Karpas-422 (cell line): ENCODE measurements at places on chromosomes 16 and 17.

DNA sequence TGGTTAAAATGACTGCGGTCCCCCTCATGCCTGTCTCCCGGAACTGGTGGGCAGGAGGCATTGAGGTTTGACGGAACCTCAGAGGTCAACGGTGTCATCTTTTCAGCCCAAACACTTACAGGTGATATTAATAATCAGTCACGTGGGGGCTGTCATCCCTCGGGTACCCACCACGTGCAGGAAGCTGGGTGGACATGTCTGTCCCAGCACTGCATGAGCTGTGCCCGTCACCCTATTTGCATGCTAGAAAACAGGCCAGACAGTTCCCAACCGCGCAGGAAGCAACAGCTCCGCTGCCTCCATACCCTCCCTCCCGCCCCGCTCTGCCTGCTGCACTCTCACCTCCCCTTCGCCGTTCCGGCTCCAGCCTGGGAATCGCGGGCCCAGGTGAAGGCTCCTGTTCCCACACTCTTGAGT, 1.4 kb downstream of the SYNGR3 start:
- peak; percentile 82 for DNase-seq

- no peak for DNase-seq
Observed at GRCh38 chr16:84633622-84634021, 14.7 kb upstream of the KLHL36 start.

GRCh38 chr16:19520861-19521331, 1.0 kb downstream of the GDE1 start:
- peak; percentile 57 for DNase-seq

DNA sequence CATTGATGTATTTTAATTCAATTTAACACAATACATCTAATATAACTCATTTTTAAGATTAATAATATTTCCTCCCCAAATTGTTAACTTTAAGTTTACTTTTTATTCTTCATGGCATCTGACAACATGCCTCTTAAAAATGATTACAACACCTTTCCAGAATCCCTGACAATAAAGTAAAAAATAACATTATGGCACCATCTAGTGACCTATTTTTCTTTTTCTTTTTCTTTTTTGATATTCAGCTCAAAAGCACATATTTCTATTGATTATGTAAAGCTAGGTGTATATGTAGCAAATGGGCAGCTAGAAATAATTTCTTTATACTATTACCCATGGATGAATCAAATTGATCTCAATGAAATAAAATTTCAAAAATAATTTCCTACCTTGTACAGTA, 834.3 kb upstream of the CDH8 start:
- no peak for DNase-seq

DNA sequence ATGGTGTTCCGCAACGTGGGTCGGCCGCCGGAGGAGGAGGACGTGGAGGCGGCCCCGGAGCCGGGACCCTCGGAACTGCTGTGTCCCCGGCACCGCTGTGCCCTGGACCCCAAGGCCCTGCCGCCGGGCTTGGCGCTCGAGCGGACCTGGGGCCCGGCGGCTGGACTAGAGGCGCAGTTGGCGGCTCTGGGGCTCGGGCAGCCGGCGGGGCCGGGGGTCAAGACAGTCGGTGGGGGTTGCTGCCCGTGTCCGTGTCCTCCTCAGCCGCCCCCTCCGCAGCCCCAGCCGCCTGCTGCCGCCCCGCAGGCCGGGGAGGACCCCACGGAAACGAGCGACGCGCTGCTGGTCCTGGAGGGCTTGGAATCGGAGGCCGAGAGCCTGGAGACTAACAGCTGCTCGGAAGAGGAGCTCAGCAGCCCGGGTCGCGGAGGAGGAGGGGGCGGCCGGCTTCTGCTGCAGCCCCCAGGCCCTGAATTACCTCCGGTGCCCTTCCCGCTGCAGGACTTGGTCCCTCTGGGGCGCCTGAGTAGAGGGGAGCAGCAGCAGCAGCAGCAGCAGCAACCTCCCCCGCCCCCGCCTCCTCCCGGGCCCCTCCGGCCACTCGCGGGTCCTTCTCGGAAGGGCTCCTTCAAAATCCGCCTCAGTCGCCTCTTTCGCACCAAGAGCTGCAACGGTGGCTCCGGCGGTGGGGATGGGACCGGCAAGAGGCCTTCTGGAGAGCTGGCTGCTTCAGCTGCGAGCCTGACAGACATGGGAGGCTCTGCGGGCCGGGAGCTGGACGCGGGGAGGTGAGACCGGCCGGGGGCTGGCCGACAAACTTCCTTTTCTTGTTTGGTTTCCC, 821 bp downstream of the SOCS7 start:
- DNase-seq: peak; percentile 66

GRCh38 chr17:2906901-2907300, 110.7 kb downstream of the RAP1GAP2 start:
- DNase-seq: peak; percentile 51

DNA sequence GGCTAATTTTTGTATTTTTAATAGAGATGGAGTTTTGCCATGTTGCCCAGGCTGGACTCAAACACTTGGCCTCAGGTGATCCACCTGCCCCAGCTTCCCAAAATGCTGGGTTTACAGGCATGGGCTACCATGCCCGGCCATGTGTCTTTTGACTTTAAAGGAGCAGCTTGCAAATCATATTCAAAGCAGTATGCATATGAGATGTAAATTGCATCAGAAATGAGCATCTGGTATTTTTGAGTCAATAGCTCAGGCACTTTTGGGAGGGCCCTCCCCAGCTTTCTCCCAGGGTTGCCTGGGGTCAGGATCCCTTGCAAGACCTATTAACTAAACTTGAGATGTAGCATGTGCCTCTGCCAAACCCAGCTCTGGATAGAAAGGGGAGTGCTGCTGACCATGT, 21.5 kb downstream of the EPOP start:
- no peak for DNase-seq

- no peak for DNase-seq
Observed at GRCh38 chr17:5809580-5810188, 225.4 kb upstream of the NLRP1 start.

DNA sequence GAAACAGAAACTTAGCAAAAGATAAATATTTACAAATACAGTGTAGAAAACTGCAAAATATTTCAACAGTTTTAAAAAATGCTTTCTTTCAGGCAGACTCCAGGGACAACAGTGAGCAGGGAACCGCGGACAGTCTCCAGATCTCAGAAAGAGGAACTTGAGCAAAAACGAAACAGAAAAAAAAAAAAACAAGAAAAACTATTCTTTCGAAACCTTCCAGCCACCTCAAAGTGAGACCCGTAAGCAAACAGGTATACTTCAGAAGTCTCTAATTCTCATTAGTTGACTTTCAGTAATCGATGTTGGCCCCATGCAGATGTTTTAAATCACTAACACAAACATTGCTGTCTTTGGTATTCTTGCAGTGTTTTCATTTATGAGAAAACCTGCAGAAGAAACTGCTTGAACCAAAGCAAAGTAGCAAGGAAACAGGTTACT, 15.7 kb upstream of the CCL1 start:
- DNase-seq: peak; percentile 81

- no peak for DNase-seq
Observed at GRCh38 chr17:76239538-76240274, 587 bp downstream of the RNF157 start.

DNA sequence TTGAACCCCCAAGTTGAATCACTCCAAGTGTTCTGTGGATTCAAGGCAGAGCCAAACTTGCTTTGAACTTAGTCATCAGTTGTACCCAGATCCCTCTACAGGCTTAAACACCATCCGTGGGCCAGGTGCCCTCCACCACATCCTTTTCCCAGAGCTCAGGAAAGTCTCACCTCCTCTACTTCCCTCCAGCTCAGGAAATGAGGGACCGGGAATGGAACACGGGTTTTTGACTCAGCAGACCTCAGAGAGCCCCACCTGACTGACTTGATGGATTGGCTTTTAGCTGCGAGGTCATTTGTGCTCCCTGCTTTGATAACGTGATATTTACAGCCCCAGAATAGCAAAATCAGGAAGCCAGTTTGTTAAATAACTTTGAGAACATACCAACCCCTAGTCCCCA, 20.1 kb downstream of the GID4 start:
- no peak for DNase-seq

DNA sequence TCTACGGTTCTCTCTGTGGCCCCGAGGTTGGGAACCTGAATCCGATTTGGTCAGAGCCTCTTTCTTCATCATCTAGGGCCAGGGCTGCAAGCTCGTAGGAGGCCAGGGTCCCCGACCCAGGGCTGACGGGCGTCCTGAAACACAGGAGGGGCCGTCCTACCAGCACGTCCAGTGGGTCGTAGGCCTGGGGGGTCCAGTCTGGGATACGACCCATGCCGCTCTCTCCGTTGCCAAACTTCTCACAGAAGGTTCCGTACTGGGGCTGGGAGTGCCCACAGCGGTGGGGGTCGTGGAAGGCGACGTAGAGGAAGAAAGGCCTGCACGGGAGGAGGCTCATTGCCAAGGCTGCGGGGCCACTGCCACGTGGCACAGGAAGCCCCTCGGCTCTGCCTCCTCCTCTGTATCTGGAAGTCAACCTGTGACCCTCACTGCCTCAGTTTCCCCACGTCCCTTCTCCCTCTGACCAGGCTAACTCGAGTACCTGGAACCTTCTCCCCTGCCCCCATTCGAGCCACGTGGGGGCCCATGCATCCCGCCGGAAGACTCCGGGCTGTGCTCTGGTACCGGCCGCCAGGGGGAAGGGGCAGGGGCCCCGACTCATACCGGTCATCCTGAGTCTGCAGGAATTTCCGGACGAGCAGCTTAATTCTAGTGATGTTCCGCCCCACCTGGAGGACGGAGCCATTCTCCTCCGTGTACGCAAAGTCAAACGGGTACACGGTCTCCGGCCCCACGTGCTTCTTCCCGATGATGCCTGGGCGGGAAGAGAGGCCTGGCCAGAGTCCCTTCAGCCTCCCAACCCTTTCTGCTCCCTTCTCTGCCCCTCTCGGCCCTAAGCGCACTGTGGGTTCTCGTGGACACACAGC, 5.9 kb downstream of the SGSH start:
- no peak for DNase-seq

GRCh38 chr17:31235110-31235509, 61.9 kb downstream of the OMG start:
- no peak for DNase-seq

GRCh38 chr17:49443862-49444261, 29.2 kb upstream of the PHB1 start:
- no peak for DNase-seq

DNA sequence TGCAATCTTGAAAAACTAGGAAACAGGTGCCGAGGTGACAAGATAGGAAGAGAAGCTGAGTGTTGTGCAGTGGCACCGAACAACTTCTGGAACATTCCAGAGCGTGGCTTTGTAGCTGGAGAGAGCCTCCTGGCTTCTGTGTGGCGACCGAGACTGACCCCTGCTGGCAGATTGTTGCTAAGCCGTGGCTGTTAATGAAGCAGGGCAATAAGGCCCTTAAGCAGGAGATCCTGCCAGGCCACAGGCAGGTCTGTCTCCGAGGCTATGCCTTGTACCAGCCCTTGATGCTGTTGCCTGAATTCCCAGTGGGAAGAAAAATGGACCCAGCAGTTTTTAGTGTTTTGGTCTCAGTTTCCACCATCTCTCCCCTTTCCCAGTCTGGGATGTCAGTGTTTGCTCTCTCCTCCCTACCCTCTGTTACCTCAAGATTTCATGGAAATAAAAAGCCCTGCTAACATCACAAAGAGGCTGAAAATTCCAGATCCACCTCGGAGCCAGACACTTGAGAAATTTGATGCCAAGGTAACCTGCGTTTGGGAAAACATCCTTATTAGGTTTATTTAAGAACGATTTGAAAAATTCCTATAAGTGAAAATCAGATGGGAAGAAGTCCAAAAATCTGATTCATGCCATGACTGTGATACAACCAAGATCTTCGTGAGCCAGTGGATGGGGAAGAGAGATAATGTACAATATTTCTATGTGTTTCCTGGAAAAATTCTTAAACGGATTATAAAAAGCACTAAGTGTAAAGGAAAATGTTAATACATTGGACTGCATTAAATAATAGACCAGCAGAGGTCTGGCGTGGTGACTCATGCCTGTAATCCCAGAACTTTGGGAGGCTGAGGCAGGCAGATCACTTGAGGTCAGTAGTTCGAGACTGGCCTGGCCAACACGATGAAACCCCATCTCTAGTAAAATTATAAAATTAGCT, 265.1 kb downstream of the PRKCA start:
- peak; percentile 90 for DNase-seq

DNA sequence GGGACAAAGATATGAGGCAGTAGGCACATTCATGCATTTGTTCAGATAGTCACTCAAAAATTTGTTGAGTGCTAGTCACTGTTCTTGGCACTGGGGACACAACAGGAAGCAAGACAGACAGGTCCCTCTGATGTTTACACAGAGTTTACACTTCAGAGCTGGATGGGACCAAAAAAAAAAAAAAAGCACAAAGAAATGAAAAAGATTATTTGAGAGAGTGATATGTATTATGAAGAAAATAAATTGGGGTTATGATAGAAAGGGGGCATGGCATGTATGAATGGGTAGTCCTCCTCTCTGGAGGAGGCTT, 3.5 kb upstream of the YPEL2 start:
- DNase-seq: no peak

GRCh38 chr17:77097631-77098180, 43.1 kb upstream of the SEC14L1 start:
- DNase-seq: no peak

- DNase-seq: no peak
Observed at GRCh38 chr16:5556158-5556810, 458.7 kb upstream of the EEF2KMT start.

- peak; percentile 93 for DNase-seq
Observed at GRCh38 chr17:59837308-59838051, 55.3 kb downstream of the TUBD1 start.
